ENCODE measurements at places on chromosomes 4 and X.

DNA sequence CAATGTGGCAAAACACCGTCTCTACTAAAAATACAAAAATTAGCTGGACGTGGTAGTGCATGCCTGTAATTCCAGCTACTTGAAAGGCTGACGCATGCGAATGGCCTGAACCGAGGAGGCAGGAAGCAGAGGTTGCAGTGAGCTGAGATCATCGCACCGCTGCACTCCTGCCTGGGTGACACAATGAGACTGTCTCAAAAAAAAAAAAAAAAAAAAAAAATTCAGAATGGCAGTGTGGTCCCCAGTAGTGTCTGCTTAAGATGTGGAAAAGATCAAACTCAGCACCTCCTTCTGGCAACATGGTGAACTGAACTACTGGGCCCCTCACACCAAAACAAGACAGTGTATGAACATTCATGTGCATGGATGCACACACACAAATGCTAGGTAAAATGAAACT, 32.2 kb downstream of the SMS start:
- DNase-seq = no peak

DNA sequence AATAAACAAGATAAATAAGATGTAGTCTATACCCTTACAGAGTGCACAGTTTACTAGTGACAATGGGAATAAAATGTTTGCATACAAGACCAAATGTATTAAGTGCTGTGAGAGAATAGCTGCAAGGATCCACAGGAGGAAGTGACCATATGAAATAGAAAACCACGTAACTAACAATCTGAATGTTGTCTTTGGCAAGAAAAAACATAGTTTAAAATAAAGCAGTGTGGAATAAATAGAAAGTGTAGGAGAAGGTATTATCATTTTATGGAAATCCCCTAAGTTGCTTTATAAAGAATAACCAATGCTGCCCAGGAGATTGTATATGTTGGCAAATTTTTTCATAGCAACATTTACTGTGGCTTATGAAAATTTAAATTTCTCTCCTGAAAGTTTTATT, 116.1 kb downstream of the PCDH7 start:
- no peak for DNase-seq

GRCh38 chr4:76105652-76106051, 31.1 kb downstream of the ART3 start:
- no peak for DNase-seq

- no peak for DNase-seq
These were observed 50.4 kb downstream of the GPC4 start for GRCh38 chrX:133364865-133365264.

GRCh38 chr4:40301603-40302002, 33.5 kb upstream of the CHRNA9 start:
- DNase-seq = peak; percentile 49

DNA sequence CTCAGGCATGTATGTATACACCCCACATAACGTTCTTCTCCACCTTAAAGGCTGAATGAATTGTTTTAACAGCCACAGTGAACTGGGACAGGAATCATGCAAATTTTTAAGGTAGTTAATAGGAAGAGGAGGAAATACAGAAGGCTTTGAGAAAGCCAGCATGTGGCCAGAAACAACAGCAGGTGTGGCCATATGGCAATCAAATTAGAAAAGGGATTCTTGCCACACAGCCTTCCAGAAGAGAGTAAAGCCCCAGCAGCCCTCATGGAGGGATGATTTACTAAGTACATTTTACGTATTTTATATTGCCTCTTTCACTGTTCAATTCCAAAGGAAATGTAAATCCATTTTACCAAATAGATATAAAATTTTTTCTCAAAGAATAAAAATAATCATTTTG, 792.2 kb downstream of the ADGRL3 start:
- DNase-seq = no peak

GRCh38 chr4:189021831-189022230, 882.6 kb downstream of the TRIML1 start:
- DNase-seq = no peak

- no peak for DNase-seq
These were observed 113.5 kb upstream of the FAM9A start for GRCh38 chrX:8914681-8915080.

- DNase-seq = no peak
These were observed 37.8 kb upstream of the FUNDC1 start for GRCh38 chrX:44580466-44580865.

GRCh38 chr4:161525121-161525520, 638.7 kb downstream of the FSTL5 start:
- DNase-seq = no peak

DNA sequence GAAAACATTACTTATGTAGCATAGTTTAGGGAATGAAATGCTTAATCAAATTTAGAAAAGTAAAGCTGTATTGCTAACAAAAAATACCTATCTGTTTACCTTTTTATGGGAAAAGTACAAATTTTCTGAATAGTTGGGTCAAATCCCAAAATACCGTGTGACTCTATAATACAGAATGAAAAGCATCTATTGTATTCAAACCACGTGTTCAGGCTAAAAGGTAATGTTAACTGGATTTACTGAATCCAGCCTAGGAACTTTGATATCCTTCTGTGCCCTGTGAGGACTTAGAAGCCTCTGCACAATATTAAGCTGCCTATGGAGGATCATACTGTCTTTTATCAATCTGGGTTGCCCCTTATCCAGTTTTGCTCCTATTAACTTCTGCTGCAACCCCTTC, 36.3 kb upstream of the AGA start:
- no peak for DNase-seq

DNA sequence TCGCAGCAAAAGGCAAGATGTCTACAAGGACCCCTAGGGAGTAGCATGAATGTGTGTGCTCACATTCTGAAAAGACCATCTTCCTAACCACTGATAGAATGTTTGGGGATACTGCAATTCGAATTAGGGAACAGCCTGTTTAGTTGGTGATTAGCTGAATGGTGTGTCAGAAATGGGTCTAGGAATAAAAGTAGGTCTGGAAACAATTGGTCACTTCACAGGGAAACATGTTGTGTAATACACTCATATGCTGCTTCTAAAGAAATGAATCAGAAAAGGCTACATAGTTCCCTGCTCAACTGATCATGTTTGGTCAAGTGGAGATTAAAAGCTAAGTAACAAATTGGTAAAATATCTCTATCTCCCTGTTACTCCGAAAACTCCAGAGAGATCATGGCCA, 2362.4 kb upstream of the TENM3 start:
- no peak for DNase-seq

GRCh38 chrX:56762220-56762619, 33.2 kb downstream of the NBDY start:
- no peak for DNase-seq

DNA sequence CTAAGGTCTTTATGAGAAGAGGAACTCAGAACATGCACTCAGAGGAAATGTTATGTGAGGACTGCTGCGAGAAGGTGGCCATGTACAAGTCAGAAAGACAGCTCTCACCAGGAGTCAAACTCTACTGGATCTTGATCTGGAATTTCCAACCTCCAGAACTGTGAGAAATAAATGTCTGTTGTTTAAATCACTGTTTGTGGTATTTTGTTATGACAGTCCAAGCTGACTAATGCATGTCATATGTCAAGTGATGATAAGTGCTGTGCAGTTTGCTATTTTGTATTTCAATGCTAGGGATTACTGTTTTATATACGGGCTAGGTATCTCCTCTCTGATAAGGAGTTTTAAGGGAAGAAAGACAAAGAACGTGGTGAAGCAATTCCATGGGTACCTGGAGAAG, 162.3 kb downstream of the CPEB2 start:
- no peak for DNase-seq

- no peak for DNase-seq
These were observed 166.2 kb downstream of the MAGEB17 start for GRCh38 chrX:16333453-16333852.

- DNase-seq = no peak
These were observed 18.9 kb downstream of the ZBTB49 start for GRCh38 chr4:4308800-4309441.

DNA sequence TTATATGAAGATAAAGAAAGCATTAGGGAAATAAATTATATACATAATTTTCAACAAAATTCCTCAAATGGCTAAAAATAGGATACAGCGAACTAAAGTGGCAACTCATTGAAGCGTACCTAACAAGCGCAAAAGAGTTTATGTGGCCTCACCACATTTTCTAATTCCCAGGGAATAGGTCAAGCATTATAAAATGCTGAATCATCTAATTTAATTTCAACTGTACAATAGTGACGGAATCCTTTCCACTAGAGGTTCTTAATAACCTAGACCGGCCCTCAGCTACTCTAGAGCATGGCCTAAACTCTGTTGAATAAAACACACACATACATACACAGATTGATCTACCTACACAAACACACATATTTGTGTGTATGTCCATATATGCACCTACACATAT, 29.1 kb downstream of the CXXC4 start:
- DNase-seq = no peak

- no peak for DNase-seq
These were observed 35.9 kb downstream of the NAP1L5 start for GRCh38 chr4:88661739-88662138.

- no peak for DNase-seq
These were observed 345.1 kb downstream of the INPP4B start for GRCh38 chr4:142500966-142501365.

- no peak for DNase-seq
These were observed 2.0 kb downstream of the SMIM14 start for GRCh38 chr4:39636531-39637184.
